ENCODE measurements at places on chromosomes 11 and 22.

GRCh38 chr11:111764621-111765020 is 1.6 kb downstream of the PPP2R1B start:
- DNase-seq = no peak

GRCh38 chr11:74754507-74755252 is 6.0 kb downstream of the RNF169 start:
- no peak for DNase-seq

- no peak for DNase-seq
Observed at GRCh38 chr11:1119604-1120146, 38.1 kb upstream of the MUC5AC start.

GRCh38 chr11:17978553-17979287 is 34.1 kb downstream of the SERGEF start:
- DNase-seq = no peak

GRCh38 chr22:40484906-40485669 is 114.7 kb downstream of the SGSM3 start:
- no peak for DNase-seq

GRCh38 chr11:10484461-10485180 is 29.6 kb downstream of the AMPD3 start:
- no peak for DNase-seq

DNA sequence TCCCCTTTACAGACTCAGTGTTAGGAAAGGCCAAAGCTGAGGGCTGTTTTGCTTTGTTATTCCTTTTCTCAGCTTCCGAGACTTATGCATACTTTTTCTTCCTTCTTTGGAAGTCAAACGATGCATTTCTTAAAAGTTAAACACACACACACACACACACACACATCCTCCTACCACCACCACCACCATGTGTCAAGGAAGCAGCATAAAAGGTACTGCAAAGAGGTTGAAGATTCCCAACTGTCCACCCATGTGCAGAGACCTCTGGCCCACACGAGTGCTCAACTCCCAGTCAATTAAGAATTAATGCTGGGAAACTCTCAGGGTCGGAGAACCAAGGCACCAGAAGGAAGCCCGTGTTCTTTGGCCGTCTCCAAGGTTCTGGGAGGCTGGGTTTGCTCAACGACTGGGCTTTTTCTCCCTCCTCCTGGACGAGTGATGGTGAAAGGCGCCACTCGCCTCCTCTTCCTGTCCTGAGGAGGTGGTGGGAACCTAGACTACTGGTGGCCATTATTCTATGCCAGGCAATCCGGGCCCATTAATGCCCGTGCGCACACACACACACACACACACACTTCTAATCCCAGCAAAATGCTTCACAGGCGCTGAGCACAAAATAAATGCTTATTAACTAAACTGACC is 15.1 kb downstream of the MN1 start:
- DNase-seq = no peak

- DNase-seq = peak; percentile 63
Observed at GRCh38 chr11:46295312-46296058, 18.0 kb downstream of the CREB3L1 start.

GRCh38 chr22:40328546-40329456 is 17.5 kb upstream of the ADSL start:
- no peak for DNase-seq

- no peak for DNase-seq
Observed at GRCh38 chr22:32219026-32219425, 14.2 kb upstream of the RFPL2 start.

GRCh38 chr11:102306048-102306597 is 11.2 kb upstream of the BIRC3 start:
- DNase-seq = no peak

DNA sequence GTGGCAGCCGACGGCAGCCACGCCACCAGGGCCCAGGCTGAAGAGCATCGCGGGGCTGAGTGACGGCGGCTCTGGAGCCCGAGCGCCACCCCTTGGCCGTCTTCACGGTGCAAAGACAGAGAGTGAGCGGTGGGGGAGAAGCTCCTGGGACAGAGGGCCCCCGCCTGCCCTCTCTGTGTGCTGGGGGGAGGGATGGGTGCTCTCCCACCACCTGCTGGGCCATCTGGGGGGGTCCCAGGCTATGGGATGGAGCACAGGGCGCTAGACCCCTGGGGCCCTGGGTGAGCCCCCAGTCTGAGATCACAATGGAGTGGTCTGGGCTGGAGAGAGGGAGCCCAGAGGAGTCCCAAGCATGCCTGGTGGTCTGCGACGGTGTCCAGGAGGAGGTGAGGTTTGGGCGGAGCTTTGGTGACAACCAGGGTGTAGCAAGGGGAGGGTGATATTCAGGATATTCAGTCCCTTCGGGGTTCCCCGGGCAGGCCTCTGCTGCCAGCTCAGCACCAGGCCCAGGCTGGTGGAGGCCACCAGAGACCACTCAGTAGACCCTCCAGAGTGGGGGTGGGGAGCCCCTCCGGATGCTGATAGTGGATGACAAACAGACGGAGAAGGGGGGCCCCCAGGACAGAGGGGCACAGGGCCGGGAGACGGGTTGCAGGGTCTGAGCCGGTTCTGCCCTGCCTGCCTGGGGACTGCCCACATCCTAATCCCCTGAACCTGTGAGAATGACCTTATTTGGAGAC is 78.1 kb upstream of the PRR5 start:
- no peak for DNase-seq

- no peak for DNase-seq
Observed at GRCh38 chr11:99079576-99079975, 58.8 kb downstream of the CNTN5 start.

DNA sequence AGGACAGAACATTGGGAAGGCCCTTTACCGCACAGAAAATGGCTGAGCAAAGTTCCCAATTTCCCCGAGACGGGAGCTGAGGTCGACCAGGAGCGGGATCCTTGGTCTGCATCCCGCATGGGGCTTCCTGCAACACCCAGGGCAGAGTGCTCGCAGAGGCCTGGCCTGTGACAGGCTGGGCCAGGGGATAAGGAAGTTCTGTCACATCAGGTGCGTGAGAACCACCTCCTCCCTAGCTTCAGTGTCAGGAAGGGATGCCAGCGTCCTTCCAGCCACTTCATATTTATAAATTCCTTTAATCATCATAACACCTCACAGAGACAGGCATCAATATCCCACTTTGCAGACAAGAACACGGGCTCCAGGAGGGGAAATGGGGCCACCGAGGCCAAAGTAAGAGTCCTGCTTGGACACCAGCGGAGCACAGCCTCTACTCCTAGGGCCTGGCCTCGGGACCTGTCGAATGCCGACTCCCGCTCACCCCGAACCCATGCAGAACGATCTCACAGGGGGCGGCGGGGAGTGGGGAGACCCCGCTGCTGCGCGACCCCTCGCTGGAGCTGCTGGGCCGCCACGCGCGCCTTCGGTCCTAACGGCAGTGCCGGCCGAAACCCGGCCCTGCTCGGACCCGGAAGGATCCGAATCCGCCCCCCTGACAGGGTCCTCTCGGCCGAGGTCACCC is 532 bp downstream of the BET1L start:
- DNase-seq = no peak

- no peak for DNase-seq
Observed at GRCh38 chr11:35223371-35223796, 84.4 kb downstream of the CD44 start.

DNA sequence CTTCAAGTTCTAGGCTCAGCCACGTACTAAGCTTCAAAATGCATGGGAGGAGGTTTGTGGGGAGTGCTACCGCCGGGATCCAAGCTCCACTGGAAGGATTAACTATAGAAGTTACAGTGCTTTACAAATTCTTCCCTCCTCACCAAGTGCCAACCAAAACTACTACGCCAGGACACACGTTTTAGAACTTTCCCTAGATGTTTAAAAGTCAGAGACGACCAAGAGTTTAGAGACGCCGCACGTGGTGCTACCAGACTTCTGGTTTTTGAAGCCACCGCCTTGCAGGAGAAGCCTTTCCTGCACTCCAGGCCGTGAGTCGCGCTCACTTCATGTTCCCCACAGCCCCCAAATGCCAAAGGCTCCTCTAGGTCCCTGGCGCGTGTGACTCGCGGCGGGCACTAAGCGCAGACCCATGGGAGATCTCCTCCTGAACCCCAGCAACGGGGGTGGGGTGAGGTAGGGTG is 734 bp downstream of the SNU13 start:
- no peak for DNase-seq

DNA sequence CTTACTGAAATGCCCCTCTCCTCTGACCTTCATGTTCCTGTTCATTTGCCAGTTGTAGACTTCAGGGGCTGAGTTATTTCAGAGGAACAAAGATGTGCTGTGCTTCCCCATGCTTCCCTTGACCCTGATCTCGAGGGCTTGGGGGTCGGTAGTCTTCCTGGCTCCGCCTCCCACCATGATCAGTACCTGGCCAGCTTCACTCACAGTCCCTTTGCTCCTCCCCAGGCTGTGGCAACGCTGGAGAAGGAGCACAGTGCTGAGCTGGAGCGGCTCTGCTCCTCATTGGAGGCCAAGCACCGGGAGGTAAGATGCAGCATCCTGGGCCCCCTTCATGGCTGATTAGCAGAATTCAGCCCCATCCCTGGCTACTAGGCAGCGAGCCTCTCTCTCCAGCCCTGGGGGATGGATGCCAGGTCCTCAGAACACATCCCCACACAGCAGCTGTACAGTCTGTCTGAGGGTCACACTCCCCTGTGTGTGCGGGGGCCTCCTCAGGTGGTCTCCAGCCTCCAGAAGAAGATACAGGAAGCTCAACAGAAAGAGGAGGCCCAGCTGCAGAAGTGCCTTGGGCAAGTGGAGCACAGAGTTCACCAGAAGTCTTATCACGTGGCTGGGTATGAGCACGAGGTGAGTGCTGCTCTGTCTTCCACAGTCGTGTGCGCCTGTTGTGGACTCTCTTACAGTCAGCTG is 64.5 kb downstream of the CEP164 start:
- DNase-seq = no peak

GRCh38 chr11:44014968-44015623 is 32.7 kb upstream of the ACCSL start:
- DNase-seq = no peak

DNA sequence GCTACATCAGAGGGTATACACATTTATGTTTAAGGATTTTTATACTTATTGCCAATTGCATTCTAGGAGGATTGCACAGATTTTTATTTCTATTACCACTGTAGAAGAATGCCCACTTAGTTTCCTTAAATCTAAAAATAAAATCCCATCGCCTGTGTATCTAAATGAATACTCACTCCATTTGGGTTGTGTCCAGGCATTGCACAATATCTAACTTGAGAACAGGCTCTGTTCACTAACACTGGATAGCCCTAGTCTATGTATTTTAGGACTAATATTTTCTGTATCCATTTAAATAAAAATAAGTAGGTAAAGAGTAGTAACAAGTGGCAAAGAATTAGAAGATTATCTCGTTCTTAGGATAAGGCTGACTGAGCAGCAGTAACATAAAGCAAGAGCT is 4.1 kb downstream of the C11orf52 start:
- DNase-seq = no peak

- no peak for DNase-seq
Observed at GRCh38 chr11:117492578-117493251, 165.1 kb downstream of the CEP164 start.

DNA sequence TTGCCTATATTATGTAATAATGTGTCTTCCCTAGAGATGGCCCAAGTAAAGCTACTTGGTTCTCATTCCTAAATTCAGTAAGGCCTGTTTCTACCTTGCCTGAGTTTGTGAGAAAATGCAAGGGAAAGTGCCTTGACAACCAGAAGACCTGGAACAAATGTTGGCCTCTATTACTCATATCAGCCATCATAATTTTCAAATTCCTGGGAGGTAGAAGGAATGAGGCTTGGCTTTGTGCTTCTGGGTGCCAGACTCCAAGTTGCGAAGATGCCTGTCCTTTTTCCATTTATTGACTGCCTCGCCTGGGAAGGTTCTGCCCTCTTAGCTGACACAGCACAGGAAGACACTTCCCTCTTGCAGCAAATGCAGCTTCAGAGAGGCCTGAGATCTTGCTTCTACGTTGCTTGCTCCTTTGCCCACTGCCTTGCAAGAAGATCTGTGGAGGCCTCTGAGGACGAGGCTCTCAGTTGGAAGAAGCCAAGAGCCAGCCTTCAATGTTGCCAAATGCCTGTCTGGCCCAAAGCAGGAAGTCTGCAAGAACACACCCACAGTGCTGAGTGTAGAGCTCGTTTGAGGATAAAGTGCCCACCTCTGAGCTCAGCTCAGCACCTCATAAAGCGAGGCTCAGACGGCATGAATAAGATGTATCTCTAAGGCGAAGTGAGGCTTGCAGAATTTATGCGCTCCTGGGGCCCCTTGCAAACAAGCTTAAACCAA is 120.1 kb downstream of the GALNT18 start:
- DNase-seq = no peak

GRCh38 chr11:100777103-100777502 is 90.0 kb downstream of the ARHGAP42 start:
- no peak for DNase-seq

GRCh38 chr11:100984668-100985067 is 144.9 kb downstream of the PGR start:
- no peak for DNase-seq

DNA sequence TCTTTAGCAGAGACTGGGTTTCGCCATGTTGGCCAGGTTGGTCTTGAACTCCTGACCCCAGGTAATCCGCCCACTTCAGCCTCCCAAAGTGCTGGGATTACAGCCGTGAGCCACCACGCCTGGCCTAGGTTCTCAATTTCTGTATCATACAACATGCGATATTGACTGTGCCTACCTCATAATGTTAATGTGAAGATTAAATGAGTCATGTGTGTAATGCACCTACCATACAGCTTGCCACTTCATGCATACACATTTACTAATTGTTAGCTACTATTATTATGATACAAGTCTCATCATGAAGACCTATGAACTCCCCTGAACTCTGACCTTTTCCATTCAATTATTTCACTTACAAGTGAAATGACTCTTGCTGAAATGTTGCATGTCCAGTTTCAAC is 25.7 kb downstream of the AGBL2 start:
- no peak for DNase-seq
